ENCODE measurements at places on chromosomes 1 and 21.
A peak's percentile ranks its signal among the peaks of the same experiment; 100 is the strongest.

DNA sequence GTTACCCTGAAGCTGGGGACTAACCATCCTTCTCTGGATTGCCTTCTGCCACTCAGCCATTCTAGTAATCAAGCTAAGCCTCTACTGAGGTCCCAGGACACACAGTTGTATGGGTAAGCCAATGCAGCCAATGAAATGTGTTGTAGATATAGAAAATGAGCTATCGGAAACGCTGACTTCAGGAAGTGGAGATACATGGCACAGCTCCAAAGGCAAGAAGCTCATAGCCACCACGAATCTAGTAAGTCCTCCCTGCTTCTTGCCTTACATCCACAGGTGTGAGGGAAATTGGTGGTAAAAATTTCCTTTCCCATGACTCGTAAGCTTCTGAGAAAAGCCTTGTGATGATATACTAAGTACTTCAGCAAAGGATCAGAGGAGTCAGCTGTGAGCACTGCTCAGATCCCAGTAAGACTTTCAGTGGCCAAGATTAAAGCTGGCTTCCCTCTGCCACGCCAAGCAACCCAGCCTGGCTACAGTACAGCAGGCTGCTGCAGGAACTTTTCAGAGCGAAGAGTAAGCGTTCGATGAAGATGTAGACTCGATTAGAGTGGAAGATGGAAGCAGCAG is 117.7 kb downstream of the SIM2 start:
- no peak for DNase-seq

- DNase-seq, result peak; percentile 86
Measured at GRCh38 chr1:246699095-246699735, 25.0 kb upstream of the SCCPDH start.

DNA sequence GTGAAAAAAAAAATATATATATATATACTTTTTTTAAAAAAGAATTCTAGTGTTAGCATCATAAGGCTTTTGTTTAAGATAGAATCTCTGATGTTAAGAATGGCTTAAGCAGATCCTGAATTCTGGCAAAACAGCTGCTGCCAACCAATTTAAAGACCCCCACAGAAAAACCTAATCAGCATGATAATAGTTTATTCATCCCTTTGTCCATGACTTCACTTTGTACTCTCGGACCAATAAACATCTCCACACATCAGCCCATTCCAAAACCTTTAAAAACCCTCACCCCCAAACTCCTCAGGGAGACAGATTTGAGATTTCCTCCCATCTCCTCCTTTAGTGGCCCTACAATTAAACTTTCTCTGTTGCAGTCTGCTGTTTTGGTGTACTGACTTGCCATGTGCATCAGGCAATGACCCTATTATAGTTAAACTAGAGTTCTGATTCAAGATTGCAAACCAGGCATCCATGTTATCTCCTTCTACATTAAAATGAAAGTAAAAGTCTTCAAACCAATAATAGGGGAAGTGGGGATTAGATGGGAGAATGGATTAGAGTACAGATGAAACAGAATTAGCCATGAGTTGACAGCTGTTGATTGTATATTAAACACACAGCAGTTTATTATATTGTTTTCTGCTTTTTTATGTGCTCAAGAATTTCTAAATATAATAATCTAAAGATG is 9.8 kb upstream of the PHTF1 start:
- no peak for DNase-seq

DNA sequence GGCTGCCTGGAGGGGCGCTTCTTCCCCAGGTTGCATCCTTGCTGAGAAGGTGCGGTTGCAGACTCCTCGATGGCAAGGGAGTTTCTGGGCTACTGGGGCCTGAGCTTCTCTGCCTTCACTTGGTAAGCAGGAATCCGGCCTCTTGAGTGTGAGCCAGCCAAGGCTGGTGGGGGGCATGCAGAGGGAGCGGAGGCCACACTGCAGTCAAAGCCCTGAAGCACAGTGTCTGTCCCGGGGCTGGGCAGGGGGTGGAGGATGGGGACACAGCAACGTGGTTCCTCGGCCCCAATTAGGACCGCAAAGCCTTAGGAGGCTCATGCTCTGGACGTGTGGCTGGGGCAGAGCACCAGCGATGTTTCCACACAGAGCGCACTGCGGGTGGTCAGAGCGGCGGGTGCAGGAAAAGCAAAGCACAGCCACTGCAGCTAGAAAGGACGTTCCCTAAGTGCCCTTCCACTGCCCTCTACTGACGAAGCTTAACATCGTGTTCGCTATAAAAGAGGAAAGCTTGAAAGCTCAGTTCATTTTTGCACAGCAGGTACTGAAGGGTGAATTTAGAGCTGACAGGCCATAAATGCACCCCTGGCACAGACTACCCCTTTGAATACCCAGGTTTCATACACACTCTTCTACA is 60.7 kb upstream of the COG2 start:
- DNase-seq, result peak; percentile 50

- DNase-seq, result no peak
Measured at GRCh38 chr1:24928689-24929397, 1.2 kb downstream of the RUNX3 start.

DNA sequence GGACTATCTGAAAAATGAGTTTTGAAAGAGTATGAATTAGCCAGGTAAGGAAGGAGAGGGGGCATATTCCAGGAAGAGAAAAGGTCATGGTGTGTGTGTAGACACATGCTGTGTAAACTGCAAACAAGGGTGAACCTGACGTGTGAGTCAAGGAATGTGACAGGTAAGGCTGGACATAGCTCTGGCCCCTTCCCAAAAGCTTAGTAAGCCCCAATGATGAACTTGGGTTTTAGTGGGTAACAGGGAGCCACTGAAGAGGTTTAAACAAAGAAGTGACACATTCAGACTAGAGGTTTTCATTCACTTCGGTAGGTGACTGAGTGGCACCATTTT is 36.7 kb downstream of the EGLN1 start:
- peak; percentile 27 for DNase-seq

DNA sequence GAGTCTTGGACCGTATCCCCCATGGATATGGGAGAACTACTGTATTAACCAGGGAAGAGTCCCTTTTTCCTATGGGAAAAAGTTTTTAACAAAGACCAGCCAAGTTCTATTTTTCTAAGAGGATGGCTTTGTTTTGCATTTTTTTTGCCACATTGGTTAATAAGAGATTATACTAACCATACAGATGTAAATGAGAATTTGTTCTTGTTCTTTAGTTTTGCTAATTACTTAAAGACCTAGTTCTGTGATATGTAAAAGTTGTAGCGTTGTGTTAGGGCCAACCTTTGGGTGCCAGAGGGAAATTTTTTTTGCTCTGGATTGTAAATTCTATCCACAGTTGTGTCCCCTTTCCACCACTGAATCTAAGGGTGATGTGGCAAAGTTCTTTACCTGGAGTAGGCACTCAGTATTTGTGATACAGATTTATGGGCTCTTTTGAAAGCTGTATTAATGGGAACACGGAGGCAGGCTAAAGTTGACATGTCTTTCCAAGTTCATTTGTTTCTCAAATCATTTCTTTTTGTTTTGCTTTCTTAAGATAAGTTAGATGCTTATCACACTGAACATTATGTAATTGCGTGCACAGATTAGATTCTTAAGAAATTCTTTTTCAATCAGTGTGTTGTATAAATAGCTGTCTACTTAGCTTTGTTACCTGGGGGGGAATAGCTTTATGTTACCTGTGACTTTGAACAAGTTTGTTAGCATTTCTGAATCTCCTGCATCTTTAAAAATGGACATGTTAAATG is 2.9 kb downstream of the SOAT1 start:
- no peak for DNase-seq

DNA sequence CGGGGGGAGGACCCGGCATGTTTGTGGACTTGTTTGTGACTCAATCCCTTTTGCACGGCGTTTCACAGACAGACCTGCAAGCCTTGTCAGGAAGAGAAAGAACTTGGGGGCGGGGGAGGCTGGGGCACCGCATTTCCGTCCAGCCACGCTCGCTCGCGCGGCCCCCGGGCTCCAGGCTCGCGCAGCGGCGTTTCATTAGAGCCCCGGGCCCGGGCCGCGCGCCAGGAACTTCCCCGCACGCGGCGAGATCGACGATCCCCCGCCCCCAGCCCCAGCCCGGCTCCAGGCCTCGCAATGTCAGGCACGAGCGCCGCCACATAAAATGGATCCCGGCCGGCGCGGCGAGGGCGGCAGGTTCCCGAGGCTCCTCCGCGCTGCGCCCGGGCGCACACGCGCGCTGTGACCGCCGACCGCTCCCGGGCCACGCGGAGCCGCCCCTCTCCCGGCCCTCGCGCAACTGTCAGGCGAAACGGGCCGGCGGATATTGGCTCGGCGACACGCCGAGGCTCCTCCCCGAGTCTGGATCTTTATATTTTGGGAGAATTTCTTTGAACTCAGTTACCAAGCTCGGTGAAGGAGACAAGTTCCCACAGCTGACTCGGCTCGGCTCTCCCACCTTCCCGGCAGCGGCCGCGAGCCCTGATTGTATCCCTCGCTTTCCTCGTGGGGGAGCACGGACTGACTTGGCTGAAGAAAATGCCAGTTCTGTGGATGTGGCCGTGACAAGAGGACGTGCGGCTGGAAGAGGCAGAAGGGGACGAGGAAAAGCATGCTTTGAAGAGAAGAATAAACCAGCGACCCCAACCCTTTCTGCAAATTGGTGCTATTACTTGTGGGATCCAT is at the start of gene KIF26B:
TSS of gene KIF26B (plus strand) at position 557 of the 843 bp plus-strand sequence. CDS start 440 bp downstream, outside the sequence.
- DNase-seq, result peak; percentile 67

DNA sequence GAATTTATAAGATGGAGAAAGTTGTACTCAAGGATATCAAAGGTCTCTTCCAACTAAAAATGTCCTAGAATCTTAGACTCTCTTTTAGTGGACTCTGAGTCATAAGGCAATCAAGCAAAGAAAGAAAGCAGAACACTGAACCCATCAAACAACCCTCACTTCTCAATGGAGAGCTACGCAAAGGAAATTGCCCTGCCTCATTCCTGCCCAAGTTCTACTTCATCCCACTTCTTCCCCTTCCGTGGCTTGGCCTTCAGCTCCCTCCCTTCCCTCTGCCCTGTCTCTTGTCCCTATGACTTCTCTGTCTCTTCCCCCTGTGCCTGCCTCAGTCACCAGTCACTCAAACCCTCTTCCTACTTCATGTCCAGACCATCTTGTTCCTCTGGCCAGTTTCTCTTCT is 58.5 kb downstream of the RIMS3 start:
- no peak for DNase-seq

GRCh38 chr21:26708223-26708800 is 135.2 kb upstream of the CYYR1 start:
- no peak for DNase-seq

GRCh38 chr1:192639607-192640368 is 3.8 kb downstream of the RGS13 start:
- DNase-seq, result no peak

DNA sequence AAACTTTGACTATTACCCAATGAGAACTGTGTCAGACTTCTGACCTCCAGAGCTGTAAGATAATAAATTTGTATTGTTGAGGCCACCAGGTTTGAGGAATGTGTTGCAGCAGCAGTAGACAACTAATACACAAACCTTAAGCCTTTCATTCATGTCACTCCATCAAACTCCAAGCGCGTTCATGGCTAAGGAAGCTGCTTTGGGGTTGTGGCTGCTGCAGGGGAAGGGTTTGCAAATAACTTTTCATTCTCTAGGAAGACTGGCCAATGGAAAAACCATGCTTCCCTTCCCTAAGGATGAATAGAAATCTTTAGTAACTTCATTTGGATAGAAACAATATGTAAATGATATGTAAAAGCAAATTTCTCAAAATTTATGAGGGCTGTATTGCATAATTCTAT is 170.4 kb downstream of the RHOU start:
- DNase-seq, result no peak

DNA sequence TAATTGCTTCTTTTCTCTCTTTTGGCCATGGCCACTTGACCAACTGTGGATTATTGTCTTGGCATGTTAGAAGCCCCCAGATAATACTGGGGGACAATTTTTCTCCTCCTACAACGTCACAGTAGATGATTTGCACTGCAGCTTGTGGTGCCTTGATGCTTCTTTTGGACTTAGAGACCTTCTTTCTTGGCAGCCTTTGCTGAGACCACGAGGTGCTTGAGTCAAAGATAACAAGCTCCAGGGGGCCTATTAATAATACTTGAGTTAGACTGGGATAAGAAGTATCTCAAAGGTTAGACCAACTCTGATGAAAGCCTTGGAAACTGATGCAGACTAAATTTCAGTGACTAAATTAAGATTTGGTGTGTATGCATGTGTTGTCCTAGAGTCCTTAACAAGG is 3.2 kb downstream of the PPP1R12B start:
- no peak for DNase-seq

DNA sequence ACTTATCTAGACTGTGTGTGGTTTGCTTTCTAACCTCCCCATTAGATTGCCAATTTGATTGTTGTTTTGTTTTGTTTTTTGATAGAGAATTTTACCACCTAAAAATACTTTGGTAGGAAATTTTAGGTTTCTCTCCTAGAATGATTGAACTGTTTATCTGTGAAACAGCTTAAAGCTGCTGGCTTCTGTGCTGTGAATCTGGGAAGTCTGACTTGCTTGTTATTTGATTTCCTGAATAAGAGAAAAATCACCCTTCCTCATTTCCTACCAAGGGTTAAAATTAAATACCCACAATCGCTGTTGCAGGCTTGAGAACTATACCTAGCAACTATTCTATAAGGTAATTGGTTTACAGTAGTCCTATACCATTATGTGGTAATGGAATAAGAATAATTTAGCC is 198.9 kb upstream of the CACYBP start:
- DNase-seq, result no peak

DNA sequence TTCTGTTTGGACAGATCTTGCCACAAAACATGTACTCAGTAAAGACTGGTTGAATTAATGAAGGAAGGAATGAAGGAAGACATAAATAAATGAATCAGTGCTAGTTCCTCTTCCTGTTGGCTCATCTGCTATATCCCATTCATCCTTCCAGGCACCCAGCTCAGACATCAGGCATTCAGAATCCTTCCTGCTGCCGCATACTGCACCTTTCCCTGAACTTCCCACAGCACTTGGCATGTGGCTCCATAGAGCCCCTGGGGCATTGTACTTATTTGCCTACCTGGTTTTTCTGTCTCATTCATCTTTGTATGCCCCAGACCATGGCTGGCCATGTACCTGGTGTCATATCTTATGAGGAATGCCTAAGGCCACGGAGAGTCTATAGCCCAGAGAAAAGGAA is 34.4 kb upstream of the ZNF648 start:
- no peak for DNase-seq

GRCh38 chr1:14065486-14065885 is 365.5 kb downstream of the PRDM2 start:
- no peak for DNase-seq

DNA sequence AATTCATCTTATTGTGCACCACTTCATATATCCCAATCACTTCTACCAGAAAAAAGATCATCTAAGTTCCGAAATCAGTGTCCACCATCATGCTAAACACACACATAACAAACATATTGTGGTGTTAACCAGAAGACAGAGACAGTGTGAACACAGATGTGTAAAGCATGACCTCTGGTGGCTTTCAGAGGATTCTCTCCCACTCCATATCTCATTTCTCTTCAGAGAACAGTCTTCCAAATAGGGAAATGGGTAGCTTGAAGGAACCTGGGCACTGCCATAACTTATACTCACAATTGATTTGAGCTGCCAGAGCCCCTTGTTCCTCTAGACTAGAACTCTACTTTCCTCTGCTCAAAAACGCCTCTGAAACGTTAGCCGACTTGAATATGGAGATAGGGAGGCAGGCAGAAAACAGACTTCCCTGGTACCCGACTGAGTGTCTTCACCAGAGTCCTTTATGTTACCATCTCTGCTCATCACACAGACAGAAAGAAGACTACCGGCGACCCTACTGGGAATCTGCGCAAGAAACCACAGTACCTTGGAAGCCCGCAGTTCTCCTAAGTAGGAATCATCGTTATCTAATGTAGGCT is 1.8 kb upstream of the ELAPOR1 start:
- no peak for DNase-seq

Data from HuH-7.5 (cell line).